ENCODE measurements at places on chromosomes 11 and 22. TPM values are rescaled to one million over a fixed set of nuclear protein-coding genes. Genes with fewer than 3 reads are reported as not detected.

GRCh38 chr22:42685941-42686653, 34.6 kb downstream of the A4GALT start:
- no peak for DNase-seq

DNA sequence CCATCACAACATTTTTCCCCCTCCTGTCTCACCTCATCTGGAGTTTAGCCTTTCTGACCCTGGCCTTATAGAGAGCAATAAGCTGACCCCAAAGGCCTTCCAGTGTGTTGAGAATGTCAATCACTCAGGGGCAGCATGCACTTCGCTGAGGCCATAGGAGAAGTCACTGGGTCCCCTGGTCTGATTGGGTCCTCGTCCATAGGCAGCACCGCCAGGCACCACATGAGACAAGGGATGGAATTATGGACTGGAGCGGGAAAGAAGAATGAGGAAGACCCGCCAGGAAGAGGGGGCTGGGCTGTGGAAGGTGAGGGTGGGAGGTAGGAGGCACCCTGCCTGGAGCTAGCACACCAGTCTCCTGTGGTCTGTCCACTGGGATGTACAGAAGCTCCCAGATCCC, 72.9 kb downstream of the DSCAML1 start:
- DNase-seq = no peak

The NAALADL1 gene
- polyA plus RNA-seq = 38.1 TPM

GRCh38 chr22:37703906-37704305, 7.1 kb downstream of the TRIOBP start:
- DNase-seq = no peak

Measured in urinary bladder (tissue), 4 donors.